ENCODE measurements at places on chromosomes 3 and 15.

- DNase-seq: no peak
These were observed 2.6 kb upstream of the ULK3 start for GRCh38 chr15:74845581-74845980.

GRCh38 chr3:12879191-12879815 lies 37.9 kb upstream of the RPL32 start:
- no peak for DNase-seq

DNA sequence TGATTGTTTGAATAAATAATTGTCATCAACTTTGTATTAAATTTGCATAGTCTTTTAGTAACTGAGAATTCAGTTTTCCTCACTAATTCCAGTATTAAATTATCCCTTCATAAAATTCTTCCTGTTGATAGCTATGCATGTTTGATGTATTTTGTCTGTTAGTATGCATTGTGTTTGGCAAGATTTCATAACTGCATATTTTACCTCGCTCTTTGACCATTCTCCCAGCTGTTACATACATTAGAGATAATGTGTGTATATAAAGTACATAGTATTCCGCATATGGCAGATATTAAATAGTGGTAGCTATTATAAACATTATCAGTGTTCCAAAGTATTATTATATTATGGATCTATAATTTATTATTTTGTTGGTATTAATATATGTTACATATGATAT lies 10.6 kb upstream of the NFKBIZ start:
- no peak for DNase-seq

GRCh38 chr3:123559040-123559861 lies 25.6 kb downstream of the HACD2 start:
- DNase-seq: no peak

GRCh38 chr3:31377045-31377642 lies 155.6 kb upstream of the STT3B start:
- no peak for DNase-seq

- DNase-seq: no peak
These were observed 333.8 kb downstream of the PDCD6IP start for GRCh38 chr3:34132069-34132692.

DNA sequence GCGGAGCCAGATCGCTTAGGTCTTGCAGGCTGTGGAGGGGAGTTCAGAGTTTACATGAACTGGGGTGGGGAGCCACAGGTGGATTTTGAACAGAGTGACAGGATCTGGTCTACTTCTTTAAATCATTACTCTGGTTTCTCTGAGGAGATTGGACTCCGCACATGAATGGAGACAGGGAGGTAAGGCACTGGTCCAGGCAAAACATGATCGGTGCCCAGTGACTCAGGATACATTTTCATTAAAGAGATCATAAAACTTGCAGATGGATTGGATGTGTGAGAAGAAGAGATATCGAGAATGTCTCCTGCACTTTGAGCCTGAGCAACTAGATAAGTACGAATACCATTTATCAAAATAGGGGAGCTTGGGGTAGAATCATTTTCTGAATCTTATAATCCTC lies 61.8 kb upstream of the CMSS1 start:
- no peak for DNase-seq

All from activated naive CD4-positive, alpha-beta T cell (primary cell).